ENCODE measurements at places on chromosomes 6 and 20. TPM values are rescaled to one million over a fixed set of nuclear protein-coding genes. Genes with fewer than 3 reads are reported as not detected.

- DNase-seq = no peak
These were observed 74.0 kb downstream of the SYNE1 start for GRCh38 chr6:152563177-152563576.

- no peak for DNase-seq
These were observed 143.8 kb downstream of the UNC5CL start for GRCh38 chr6:40894962-40895799.

GRCh38 chr20:18041462-18041861 is 16.3 kb downstream of the OVOL2 start:
- no peak for DNase-seq

- DNase-seq = no peak
These were observed 193.4 kb upstream of the SUPT3H start for GRCh38 chr6:45571159-45571558.

DNA sequence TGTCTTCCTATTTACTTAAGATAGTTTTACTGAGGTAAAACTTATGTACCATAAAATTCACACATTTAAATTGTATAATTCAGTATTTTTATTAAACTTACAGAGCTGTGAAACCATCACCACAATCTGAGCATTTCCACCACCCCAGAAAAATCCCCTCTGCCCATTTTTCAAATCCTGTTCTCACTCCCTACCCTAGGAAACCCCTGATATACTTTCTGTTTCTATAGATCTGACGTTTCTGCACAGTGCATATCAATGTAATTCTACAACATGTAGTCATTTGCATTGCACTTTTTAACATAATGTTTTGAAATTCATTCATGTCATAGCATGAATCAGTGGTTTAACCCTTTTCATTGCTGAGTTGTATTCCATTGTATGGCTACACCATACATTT is 96.7 kb upstream of the OPRM1 start:
- no peak for DNase-seq

GRCh38 chr6:43833223-43833995 is 63.4 kb downstream of the VEGFA start:
- DNase-seq = no peak

DNA sequence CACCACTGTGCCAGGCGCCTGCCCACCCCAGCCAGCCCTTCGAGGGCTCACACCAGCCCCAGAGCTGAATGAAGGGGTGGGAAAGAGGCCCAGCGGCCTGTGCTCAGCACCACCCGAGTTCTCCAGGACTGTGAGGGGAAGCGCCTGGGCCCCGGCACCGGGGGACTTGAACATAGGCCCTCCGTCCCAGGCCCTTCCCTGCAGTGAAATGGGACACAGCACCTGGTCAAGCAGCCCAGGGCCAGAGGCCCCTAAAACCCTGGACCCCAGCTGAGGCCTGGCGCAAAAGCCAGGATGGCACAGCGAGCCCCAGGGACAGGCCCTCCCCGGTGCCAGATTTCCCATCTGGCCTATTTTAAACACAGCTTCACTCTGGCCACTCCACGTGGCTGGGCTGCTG is 4.0 kb downstream of the KCNQ2 start:
- DNase-seq = no peak

- no peak for DNase-seq
These were observed 209.3 kb downstream of the DLL1 start for GRCh38 chr6:170081556-170081955.

- DNase-seq = no peak
These were observed 57.2 kb upstream of the HFE start for GRCh38 chr6:26029857-26030653.

GRCh38 chr6:144999127-144999526 is 714.0 kb downstream of the UTRN start:
- no peak for DNase-seq

- DNase-seq = no peak
These were observed 17.9 kb downstream of the GNAS start for GRCh38 chr20:58870293-58871014.

DNA sequence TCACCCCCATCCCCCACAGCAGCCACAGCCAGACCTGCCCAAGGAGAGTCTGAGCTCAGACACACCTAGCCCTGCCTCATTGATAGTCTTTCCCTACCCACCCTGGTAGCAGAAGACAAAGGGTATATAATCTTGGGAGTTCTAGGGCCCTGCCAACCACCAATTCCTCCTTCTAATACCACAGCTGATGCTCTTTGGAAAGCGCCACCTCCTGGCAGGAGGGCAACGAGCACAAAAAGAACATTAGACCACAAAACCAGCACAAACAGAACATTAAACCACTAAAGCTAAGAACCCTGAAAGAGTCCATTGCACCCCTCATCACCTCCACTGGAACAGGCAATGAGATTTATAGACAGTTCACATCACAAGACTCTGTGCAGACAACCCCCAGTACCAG is 195.8 kb upstream of the FUT9 start:
- DNase-seq = no peak

DNA sequence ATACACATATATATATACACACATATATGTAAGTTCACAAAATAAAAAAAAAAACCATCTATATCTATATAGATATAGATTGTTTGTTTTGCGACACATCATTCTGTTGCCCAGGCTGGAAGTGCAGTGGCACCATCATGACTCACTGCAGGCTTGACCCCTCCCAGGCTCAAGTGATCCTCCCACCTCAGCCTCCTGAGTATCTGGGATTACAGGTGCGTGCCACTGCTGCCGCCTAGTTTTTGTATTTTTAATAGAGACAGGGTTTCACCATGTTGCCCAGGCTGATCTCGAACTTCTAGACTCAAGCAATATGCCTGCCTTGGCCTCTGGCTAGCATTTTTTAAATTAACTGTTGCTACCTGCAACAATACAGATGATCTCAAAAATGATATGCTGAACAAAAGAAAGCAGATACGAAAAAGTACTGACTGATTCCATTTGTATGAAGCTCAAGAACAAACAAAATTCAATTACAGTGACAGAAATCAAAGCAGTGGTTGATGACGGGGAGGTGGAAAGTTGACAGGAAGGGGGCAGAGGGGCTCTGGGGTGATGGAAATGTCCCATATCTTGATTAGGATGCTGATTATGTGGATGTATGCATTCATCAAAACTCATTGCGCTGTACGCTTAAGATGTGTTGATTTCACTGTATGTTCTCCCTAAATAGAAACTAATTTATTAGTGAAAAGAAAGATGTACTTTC is 49.6 kb downstream of the ATXN1 start:
- no peak for DNase-seq

- no peak for DNase-seq
These were observed 520 bp upstream of the RIPOR3 start for GRCh38 chr20:50691573-50692551.

- no peak for DNase-seq
These were observed 31.2 kb downstream of the TREML1 start for GRCh38 chr6:41122918-41123317.

GRCh38 chr20:36824142-36824940 is 50.8 kb upstream of the DSN1 start:
- no peak for DNase-seq

DNA sequence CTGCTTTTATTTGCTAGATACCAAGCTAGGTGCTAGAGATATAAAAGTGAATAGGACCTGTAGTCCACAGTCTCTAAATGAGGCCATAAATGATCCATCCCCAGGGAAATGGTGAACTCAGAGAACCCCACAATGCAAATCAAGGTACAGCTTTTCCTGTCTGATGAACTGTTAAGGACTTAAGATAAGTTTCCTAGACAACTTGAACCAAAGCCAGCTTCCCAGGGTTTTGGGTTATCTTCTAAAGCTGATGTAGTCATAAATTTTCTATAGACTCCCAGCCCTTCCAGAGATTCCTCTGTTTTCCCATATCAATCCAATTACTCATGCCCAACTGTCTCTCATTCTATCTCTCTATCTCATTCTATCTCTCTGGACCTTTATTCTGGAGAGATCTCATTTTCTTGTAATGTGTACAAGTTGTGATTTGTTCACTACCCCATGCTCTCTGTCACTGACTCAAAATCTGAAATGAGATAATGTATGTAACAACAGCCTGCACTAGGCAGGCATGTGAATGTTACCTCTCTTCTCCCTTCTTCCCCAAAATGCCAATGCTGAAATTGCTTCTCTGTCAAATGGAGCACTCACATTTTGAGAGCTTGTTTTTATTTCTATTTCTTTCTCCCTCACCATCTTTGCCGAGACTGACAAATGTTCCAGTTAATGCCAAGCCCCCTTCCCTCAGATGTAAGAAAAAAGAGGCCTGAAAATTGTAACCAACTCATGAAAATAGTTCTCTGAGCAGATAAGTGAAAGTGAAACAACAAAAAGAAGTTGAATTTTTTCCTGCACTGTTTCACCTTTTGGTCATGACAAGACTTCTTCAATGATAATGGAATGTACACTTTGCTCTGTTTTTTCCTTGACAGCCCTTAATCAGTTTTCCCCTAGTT is 279.9 kb downstream of the SLC35F1 start:
- no peak for DNase-seq

The APMAP gene
- 49.3 TPM for total RNA-seq

The FAM83B gene
- total RNA-seq = 6.6 TPM

The BTN2A1 gene
- total RNA-seq = 8.1 TPM

The TMEM217 gene
- 2.4 TPM for total RNA-seq

Measured in thymus (tissue), 14 donors.